Islet precursor cell (in vitro differentiated cells): ENCODE measurements at places on chromosomes 11 and 22.

DNA sequence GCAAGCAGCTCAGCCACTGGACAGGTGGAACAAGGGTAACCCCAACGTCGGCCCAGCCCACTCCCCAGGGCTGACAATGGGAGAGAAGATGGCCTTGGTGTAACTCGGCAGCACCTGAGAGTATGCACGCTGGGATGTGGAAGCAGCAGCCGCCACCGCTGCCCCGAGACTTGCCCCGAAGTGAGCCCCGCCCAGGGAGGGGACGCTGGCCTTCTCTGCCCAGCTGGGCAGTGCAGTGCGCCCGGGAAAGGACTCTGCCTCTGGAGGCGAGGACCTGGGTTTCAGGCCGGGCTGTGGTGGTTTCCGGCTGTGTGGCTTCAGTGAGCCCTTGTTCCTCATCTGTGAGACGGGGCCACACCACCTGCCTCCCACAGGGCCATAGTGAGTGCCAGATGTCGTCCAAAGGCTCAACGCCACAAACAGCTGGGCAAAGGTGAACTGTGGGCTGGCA lies 8.6 kb upstream of the POLDIP3 start:
- no peak for DNase-seq

DNA sequence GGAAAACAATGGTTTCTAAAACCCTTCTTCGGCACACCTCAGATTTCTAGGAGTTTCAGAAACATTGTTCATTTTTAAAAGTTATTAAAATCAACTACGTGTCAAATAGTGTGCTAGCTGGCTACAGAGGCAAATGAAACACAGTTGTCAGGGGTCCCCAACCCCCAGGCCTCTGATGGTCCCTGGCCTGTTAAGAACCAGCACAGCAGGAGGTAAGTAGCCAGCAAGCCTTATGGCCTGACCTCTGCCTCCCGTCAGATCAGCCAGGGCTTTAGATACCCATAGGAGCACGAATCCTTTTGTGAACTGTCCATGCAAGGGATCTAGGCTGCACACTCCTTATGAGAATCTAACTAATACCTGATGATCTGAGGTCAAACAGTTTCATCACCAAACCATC lies 648.2 kb downstream of the FAM181B start:
- no peak for DNase-seq

GRCh38 chr11:61778357-61778886 lies 14.0 kb downstream of the TMEM258 start:
- DNase-seq, result no peak

DNA sequence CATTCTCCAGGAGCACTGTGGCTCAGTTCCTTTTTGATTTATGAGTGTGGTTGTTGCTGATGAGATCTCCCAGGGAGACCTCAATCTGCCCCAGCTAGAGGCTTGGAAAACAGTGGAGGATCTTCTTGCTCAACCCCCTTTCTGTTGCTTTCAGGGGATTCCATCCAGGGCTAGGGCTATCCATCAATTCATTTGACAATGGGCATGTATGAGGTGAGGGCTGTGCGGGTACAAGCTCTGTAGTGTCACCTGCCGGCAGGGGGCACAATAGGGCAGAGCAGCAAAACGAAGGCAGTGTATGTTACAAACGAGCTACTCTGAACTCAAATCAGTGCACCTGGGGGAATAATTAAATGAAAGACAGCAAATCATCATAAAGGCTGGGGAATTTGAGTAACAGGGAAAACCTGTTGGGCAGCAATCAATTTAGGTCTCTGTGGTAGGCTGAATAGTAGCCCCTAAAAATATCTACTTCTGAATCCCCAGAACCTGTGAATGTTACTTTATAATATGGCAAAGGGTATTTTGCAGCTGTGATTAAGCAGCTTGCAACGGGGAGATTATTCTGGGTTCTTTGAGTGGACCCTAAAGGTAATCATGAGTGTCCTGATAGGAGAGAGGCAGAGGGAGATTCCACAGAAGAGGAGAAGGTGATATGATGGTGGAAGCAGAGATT lies 170.3 kb upstream of the ZBED5 start:
- DNase-seq, result peak; percentile 82

DNA sequence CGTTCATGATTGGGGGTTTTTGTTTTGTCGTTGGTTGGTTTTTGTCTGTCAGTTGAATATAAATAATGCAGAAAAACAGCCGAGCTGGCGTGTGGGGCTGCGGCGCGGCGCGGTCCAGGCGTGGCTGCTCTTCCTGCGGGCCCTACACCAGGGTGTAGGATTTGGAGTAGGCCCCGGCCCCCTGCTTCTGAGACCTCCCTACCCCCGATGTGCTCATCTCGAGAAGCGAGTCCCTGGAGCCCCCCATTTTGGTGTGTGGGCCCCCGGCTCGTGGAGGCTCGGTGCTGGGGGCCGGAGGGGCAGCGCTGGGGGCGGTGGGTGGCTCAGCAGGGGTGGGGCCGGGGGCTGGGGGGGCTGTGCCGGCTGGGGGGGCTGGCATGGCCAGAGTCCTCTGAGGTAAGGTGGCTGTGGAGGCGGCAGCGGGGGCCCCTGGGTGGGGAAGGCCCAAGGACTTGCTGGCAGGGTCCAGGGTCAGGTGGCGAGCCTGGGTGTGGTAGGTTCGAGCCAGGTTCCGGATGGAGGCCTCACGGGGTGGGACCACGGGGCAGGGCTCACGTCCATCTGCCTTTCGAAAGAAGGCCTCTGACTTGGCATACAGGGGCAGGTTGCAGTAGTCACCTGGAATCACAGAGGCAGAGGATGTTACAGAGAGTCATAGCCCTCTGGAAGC lies 100.7 kb downstream of the CEP164 start:
- no peak for DNase-seq

DNA sequence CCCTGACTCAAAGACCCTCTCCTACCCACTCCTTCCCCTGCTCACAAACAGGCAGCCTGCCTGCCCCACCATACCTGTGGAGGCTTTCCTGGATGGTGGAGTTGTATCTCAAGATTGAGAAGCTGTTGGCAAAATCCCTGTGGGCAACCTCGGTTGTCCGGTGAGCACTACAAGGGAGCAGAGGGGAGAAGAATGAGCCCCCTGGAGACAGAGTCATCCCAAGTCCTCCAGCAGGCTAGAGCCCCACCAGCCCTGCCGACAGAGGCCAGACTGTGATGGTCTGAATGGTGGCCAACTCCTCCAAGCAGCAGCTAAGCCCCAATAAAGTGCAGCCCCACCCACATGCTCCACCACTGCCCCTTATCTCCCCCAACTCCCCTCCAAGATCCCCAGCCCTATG lies 17.5 kb downstream of the TMPRSS13 start:
- peak; percentile 21 for DNase-seq

- peak; percentile 87 for DNase-seq
These were observed 33.0 kb upstream of the RDX start for GRCh38 chr11:110329445-110329844.

GRCh38 chr11:111427471-111427912 lies 48.4 kb upstream of the POU2AF1 start:
- no peak for DNase-seq

- DNase-seq, result no peak
These were observed 64.1 kb upstream of the LMO1 start for GRCh38 chr11:8327761-8328192.

- no peak for DNase-seq
These were observed 40.3 kb downstream of the SIK2 start for GRCh38 chr11:111642542-111642941.

DNA sequence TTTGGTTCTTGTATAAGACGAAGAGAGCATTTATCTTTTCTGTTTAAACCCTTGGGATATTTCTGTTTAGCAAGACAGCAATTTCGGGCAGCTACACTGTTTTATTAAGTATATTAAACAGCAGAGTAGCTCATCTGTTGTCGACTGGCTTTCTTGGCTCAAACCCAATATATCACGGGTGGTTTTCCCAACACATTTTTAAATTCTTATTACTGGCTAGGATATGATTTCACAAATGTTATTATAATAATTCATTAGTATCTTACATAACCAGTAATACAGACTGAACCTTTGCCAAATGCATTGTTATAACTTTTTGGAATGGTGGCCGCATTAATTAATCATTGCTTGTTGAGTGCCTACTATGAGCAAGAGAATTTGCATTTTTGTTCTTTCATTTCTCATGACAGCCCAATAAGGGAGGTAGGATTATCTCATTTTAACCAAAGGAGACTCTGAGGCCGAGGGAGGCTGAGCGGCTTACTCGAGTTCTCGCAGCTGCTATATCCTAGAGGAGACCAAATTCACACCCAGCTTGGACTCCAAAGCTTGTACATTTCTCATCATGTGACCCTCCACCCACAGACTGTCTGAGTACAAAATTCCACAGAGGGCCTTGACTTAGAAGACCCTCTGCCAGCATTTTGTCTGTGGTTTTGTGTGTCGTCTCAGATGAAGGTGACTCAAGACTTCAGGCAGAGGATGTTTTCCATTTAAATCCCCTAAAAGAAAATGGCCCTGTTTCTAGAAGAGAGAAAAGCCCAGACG lies 304.9 kb downstream of the NTM start:
- DNase-seq, result no peak

DNA sequence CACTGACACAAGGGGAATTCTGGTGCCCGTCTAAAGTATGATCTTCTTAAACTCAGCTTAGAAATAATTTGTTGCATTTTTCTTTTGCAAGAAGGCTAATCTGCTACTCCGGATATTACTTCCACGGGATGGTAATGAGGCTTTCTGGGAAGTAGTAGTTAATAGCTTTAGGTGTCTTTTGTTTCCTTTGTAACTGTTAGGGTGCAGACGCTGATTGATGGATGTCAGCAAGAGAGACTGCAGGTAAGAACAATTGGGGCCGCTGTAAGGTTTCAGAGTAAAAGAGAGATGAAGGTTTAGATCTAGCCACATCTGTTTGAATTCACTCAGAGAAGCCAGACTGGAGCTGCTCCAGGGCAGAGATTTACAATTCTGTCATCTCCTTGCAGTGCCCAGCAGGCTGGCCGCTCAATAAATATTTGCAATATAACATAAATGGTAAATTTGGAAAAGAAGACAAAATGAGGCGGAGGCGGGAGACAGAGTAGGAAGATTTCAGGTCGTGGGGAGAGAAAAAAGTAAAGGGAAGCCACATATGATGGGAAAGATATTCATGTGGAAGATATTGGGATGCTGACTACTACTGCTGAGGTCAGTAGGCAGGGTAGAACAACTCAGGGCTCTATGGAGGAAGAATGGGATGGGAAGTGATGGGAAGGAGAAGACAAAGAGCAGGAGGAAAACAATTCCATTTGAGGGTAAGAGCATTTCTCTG lies 320.5 kb downstream of the AASDHPPT start:
- no peak for DNase-seq

DNA sequence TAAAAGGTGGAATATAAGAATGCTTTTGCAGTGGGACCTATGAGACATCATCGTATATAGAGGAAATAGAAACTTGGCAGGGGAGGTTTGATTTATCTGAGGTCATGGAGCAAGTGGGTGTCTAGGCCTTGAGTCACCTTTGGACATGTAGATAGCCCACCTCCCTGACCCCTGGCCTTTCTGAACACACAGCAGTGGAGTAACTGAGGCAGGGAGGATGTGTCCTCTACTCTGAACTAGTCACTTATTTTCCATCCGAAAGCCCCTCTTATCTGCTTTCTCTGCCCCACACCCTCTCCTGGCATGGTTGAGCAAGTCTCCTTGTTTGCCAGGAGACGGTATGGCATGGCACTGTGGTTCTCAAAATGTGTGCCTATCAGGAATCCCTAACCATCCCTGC lies 7.9 kb downstream of the CD82 start:
- no peak for DNase-seq

GRCh38 chr11:73375830-73376159 lies 404 bp upstream of the RELT start:
- DNase-seq, result no peak

GRCh38 chr11:44483919-44484610 lies 81.4 kb upstream of the CD82 start:
- DNase-seq, result peak; percentile 74

GRCh38 chr22:27258616-27259172 lies 542.9 kb downstream of the MN1 start:
- DNase-seq, result no peak

DNA sequence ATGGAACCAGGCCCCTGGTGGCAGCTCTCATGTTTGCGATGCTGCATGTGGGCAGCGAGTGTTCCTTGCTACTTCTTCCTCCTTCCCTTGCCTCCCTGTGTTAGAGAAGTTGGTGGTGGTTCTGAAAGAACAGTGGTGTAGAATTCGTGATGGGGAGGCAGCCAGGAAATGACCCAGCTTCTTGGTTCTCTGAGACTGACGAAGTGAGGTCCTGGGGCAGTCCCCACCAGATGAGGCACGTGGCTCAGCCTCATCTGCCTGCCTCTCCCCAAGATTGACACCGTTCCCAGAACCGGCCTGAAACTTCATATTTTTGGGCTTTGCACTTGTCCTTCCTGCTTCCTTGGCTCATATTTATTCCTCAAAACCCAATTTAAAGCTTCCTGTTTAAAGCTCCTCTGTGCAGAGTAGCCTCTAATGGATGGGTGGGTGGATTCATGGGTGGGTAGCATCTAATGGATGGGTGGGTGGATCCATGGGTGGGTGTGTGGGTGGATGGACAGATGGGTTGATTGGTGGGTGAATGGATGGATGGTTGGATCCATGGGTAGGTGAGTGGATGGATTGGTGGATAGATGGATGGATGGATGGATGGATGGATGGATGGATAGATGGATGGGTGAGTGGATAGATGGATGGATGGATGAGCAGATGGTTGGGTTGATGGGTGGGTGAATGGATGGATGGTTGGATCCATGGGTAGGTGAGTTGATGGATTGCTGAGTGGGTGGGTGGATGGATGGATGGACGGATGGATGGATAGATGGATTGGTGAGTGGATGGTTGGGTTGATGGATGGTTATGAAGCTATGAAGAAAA lies 77.3 kb upstream of the ATXN10 start:
- DNase-seq, result no peak

- no peak for DNase-seq
These were observed 49.0 kb upstream of the BID start for GRCh38 chr22:17823226-17823625.

- DNase-seq, result no peak
These were observed 64.8 kb downstream of the MIAT start for GRCh38 chr22:26722159-26722558.

DNA sequence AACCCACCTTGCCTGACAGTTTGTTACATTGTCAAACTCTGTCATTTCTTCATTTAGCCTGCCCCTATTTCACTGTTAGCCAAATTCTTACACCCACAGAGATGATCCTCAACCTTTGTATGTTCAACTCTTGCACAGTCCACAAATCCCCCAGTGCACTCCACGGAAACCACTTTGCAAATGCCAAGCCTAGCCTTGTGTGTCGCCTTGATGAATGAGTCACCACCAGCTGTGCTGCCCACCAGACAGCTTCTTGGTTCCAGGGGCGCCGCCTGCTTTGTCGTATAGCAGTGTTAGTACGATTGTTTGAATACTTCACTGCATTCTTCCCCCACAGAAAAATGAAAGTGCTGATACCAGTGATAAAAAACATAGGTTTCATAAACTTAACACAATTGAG lies 686.3 kb downstream of the NTM start:
- DNase-seq, result peak; percentile 71

DNA sequence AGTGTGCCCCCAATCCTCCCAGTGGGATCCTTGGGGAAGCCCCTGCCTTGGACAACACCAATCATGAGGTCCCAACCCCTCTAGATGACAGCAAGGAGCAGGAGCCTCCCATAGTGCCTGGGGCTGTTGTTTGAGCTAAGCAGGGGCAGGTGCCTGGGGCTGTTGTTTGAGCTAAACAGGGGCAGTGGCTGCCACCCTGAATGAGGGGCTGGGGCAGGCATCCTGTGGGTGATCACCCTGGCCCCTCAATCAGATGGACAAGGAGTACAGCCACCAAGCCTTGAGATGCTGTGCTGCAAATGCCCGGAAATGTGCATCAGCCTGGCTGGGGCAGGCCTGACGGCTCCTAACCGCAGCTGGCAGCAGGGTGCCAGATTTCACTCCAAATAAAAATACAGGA lies 66.7 kb downstream of the MYEOV start:
- DNase-seq, result peak; percentile 24
